ENCODE measurements at places on chromosomes 4 and X.

- no peak for DNase-seq
Measured at GRCh38 chrX:69616457-69617203, 717 bp downstream of the EDA start.

GRCh38 chrX:63664083-63664482 lies 120.9 kb downstream of the ARHGEF9 start:
- no peak for DNase-seq

DNA sequence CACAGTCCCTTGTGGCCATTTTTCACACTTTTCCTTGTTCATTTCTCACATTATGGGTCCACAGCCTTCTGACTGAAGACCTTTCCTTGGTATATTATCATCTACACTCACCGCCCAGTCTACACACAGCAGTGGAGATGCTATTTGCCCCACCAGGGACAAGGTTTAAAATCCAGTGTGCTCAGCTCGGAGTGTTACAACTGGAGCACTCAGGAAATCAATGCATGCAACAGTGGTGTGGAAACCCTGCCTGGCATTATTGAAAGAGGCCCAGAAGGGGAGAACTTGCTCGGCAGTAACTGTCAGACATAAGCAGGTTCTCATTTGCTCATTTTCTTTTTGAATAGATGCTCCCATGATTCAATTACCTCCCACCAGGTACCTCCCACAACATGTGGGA lies 340.9 kb downstream of the DHRSX start:
- no peak for DNase-seq

DNA sequence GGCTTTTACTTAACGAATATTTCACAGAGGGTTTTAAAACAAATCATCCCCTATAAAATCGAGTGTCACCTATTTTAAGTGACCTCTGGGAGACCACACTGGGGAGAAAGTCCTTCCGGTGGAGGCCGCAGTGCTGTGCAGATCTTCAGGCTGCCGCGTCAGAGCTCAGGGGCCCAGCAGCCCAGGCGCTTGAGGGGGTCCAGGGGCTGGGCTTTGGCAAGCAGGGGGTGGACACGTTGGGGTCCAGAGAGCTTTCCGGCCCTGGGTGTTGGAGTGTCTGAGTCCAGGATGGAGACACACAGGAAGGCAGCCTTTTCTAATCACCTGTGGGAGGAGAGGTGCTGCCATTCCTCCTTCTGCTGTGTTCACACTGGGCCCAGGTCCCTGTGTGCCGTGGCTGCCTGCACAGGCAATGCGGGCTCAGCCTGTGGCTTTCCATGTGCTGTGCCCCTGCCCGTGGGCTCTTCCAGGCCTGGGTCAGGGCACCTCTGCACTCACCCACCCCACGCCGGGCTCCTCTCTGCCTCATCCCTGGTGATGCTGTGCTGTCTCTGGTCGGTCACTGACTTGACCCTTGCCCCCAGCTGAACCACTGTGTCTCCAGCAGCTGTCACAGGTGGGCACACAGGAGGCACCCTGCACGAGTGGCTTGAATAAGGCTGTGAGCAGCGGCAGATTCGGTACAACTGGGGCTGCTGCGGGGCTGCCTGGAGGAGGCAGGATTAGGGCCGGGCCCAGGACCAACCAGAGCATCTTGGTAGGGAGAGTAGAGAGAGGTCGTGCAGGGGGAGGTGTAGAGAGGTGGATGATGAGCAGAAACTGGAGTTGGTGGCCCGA lies 10.0 kb downstream of the HTRA3 start:
- no peak for DNase-seq

- no peak for DNase-seq
Measured at GRCh38 chr4:31539284-31540069, 819.3 kb downstream of the PCDH7 start.

DNA sequence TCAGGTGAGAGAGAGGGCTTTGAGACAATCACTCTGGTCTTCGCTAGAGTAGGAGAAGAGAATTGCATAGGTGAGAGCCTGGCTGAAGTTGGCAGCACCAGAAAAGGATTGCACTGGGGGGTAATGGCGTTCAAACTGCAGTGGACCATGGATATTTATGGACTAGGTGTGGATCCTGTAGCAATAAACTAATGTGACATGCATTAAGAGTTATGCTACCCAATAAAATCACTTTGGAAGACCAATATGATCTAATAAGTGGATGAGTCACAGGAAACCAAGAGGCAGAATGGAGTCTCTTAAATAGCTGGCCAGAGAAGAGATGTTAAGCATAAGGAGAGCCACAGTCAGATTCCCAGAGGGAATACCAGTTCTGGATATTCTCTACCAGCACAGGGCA lies 259.8 kb downstream of the FBXO8 start:
- DNase-seq = no peak

- no peak for DNase-seq
Measured at GRCh38 chrX:101682723-101683122, 23.1 kb upstream of the ARMCX2 start.

DNA sequence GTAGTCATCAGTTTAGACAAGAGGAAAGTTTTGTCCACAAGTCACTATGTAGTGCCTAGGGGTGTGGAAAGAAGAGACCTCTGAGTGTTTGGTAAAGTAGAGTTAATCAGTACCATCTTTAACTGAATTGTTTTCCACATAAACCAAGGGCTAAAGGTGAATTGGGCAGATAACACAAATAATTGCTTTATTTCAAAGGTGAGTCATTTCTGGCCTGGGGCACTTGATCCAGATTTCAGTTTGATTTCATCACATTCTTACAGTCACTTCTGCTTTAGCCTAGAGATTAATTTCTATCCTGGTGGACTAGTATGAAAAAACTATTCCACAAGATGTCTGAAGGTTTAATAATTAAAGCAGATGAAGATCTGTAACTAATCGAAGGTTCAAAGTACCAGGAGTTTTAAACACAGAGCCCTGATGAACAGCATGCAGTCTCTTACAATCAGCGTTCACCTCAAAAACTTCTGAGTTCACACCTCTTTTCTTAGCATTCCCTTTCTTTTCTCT lies 74.5 kb upstream of the BOD1L1 start:
- no peak for DNase-seq

DNA sequence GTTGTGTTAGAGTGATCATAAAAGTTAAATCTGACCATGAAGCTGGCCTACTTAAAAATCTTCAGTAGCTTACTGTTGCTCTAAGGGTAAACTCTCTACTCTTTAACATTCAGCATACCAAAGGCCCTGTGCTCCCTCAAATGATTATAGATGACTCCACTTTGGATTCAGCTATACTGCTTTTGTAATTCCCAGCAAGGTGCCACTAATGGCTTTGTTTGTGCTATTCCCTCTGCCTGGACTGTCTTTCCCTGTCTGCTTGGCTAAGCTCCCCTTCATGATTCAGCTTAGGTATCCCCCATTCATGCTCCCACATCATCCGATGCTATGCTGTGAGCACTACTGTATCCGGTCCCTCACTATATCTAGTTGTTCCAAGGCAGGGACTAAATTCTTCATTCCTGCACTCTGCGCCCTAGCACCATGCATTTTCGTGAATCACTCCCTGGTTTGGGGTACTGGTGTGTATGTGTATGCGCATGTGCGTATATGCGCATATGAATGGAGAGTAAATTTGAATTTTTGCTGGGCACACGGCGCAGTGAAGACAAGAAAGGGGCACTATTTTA lies 453 bp upstream of the PBDC1 start:
- no peak for DNase-seq

DNA sequence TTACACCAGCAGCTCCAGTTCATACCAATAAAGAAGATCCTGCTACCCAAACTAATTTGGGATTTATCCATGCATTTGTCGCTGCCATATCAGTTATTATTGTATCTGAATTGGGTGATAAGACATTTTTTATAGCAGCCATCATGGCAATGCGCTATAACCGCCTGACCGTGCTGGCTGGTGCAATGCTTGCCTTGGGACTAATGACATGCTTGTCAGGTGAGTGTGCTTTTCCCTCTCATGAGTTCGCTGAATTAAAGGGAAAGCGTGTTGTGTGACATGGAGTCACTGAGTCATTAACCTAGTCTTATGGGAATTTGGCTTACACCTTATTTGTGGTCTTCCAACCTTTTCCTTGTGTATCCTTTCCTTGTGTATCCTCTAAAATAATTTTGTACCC lies 15.9 kb downstream of the TMEM165 start:
- no peak for DNase-seq

DNA sequence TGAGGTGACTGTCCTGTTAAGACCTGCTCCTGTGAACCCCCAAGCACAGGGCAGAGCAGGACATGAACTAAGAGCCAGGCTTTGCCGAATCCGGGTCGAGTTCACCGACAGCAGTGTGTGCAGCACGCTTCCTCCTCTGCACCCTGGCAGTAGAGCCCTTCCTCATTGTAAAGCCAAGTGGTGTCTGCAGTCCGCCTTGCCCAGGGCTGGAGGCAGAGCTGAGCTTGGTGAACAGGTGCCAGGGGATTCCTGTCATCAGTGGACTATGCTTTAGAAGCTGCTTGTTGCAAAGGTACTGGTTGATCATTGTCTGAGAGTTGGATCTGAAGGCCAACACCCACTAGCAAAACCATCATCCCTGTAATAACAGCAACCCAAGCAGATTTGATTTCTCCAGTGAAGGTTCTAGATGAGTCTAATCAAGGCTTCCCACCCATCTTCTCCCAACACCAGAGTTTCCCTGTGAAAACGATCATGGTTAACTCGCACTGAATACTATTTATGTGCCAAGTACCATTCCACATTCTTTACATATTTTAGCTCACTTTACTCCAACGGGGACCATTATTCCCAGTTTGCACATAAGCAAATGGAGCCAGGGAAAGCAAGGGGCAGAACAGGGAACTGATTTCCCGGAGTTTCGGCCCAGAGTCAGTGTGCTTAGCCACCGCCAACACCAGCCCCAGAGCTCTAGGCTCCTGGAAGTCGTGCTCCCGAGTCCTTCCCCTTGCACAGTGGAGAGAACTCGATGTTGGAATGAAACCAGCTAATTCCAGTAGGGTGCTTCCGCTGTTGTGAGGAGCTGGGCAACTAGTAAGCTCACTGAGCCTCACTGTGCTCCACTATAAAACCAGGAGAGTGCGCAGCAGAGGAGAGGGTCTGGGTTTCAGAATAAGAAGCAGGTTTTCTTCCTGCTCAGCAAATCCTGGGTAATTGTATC lies 1.4 kb upstream of the SLC34A2 start:
- no peak for DNase-seq

- DNase-seq = peak; percentile 19
Measured at GRCh38 chrX:31036895-31037294, 34.9 kb downstream of the FTHL17 start.

DNA sequence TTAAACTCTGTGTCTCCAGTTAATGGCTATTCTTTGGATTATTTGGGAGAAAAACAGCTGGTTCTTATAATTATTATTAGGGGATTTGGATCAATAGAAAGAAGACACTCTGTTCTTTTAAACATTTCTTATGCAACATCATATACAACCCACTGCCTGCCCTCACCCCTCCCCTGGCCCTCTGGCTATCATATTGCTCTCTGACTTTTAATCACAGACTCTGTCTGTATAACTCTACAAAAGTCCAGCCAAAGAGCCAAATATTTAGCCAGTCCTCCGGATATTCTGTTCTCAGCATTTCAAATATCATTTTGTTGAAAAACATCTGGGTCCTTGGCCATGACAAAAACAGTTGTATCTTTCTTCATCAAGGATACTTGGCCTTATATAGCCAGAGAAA lies 19.0 kb upstream of the PACRGL start:
- DNase-seq = no peak

DNA sequence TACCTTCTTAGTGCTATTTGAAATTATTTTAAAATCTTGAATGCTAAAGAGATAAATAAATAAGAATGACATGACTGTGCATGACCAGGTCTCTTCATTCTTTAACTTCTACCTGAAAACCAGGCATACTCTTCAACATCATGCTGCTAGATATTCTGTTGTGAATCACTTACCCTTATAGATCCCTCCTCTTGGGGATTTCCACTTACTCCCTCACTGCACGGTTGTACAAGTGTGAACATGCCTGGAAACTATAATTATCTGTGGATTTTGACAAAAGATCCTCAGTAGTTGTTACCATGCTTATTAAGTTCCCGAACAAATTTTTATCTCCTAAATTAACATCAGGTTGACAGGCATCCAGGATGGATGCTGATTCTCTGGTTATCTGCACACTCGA lies 54.3 kb downstream of the ADGRL3 start:
- no peak for DNase-seq

DNA sequence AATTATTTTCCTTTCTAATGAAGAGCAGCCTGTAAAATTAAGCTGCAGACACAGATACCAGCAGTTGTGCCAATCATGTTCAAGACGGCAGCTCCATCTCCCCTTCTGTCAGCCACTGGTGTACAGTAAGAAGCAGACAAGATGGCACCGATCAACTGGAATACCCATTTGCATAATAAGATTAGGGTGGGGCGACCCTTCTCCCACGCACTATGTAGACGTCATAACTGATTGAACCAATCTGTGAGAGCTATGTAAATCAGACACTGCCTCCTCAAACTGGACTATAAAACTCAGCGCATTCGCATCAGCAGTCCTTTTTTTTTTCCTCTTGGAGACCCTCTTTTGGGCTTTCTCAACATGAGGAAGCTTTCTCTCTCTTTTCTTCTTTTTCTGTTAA lies 40.4 kb upstream of the INTS6L start:
- no peak for DNase-seq
